Renal cortex interstitium (tissue), 15 donors: ENCODE measurements at places on chromosomes 16 and 17. TPM values are rescaled to one million over a fixed set of nuclear protein-coding genes. Genes with fewer than 3 reads are reported as not detected.
A peak's percentile ranks its signal among the peaks of the same experiment; 100 is the strongest.

DNA sequence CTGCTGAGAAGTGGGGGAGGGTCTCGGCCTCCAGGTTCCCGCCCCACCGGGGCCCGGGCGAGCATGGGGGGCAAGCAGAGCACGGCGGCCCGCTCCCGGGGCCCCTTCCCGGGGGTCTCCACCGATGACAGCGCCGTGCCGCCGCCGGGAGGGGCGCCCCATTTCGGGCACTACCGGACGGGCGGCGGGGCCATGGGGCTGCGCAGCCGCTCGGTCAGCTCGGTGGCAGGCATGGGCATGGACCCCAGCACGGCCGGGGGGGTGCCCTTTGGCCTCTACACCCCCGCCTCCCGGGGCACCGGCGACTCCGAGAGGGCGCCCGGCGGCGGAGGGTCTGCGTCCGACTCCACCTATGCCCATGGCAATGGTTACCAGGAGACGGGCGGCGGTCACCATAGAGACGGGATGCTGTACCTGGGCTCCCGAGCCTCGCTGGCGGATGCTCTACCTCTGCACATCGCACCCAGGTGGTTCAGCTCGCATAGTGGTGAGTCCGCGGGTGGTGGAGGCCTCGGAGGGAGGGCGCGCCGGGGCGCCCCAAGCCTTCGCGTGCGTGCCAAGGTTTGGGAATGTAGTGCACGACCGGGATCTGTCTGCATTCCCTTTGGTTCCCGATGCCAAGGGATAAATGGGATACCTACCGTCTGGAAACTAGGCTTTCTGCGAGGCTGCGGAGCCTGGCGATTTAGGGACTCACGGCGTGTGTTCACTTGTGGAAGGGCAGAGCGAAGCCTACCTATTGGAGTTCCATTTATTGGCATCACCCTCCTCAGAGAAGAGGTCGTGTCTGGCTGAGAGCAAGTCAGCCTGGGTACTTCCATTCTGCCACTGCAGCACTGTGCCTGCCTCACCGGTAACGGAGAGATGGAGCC lies 1.0 kb downstream of the ZNRF1 start:
- DNase-seq = no peak

- DNase-seq = no peak
Measured at GRCh38 chr17:10059684-10060211, 138.7 kb downstream of the GAS7 start.

DNA sequence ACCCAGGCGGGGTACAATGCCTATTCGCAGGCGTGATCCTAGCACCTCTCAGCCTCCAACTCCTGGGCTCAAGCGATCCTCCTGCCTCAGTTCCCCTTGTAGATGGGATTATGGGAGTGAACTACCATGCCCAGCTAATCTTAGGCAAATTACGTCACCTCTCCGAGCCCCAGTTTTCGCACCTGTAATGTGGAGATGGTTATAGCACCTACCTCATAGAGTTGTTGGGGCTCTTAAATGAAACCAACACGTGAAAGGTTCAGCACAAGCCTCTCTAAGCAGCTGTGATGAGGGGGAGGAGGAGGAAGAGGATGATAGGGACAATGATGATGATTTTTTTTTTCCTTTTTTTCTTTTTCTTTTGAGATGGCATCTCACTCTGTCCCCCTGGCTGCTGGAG lies 59.9 kb downstream of the ABR start:
- DNase-seq = no peak

GRCh38 chr16:55482056-55482455 lies 3.1 kb downstream of the MMP2 start:
- no peak for DNase-seq

DNA sequence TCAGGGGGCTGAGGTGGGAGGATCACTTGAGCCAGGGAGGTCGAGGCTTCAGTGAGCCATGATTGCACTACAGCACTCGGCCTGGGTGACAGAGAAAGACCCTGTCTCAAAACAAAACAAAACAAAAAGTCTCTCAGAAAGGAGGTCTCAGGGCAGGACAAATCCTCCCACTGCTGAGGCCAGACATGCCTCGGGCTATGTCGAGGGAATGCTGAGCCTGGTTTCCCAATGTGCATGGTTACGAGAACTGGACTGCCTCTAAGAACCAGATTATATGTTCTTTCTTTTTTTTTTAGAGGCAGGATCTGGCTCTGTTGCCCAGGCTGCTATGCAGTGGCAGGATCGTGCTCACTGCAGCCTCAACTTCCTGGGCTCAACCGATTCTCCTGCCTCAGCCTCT lies 27.6 kb downstream of the TRAP1 start:
- no peak for DNase-seq

DNA sequence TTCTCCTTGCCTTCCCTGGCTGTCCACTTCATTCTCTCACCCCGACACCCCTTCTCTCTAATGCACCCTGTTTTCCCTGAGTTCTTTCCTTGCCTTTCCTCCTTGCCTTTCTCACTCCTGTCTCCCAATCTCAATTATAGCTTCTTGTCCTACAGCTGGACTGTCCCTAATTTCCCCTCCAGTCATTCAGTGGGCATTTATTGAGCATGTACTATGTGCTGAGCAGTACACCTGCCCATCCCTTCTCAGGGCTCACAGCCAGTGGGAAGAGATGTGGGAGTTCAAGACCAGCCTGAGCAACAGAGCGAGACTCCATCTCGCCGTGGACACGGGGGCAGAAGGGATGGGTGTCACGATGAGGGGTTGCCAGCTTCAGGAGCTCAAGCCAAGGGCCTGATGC lies 5.8 kb downstream of the ATP2A1 start:
- DNase-seq = no peak

DNA sequence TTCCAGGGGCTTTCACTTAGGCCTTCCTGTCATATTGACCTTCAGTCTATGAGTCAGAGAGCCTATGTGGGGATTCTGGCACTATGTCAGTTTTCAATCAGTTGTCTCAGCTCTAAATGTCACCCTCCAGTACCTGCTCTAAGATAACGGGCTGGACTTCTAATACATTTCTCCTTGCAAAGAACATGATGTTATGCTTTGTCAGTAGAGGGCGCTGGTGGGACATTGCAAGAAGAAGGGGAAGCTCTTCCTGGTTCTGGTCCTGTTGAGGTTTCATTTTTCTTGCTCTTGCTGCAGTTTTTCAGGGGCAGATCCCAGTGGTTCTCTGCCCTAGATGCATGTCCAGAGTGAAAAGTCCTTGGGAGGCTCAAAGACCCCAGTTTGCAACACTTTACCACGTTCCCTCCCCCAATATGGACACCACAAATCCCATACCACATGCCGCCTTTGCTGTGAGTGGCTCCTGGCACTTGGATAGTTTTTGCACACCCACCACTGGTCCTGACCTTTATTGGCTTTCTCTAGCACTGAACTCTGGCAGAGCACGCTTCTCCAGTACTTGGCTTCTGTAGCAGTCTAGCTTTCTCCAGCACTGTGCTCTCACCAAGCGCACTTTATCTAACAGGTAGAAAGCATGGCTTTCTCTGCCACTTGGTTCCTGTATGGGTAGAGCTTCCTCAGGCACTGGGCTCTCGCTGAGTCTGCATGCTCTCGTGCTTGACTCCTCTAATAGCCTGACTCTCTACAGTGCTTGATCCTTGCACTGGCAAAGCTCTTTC lies 49.0 kb downstream of the BCL7C start:
- DNase-seq = peak; percentile 52

DNA sequence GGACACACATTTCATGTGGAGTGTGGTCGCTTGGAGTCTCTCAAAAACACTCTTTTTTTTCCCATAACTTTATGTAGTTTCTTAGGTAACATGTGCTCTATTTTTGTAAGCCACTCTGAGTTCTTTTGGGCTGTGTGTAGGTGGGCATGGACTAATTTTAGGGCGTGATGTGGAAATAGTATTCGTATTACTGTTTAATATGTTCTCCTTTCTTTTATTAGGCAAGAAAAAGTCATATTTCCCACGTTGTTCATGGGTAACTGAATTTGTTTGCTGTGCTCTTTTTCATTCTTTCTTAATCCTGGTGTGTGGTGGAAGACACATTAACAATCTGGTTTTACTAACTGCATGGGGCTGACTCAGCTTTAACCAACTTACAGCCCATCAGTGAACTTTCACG lies 27.4 kb downstream of the NDEL1 start:
- no peak for DNase-seq

DNA sequence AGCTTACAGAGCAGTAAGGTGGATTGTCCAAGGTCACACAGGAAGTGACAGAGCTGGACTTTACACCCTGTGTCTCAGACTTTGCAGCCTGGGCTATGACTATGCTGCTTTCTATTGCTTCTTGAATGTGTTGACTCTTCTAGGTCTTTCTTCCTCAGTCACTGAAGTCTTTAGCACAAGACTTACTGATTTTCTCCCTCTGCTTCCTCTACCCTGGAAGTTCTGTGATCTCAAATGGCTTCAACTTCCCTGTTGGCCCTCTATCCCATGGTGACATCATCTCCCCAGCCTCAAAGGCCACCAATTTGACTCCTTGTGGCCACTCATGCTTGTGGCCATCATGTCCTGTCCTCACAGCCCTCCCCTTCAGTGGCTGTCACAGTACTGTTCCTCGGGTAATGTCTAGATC lies 181.3 kb downstream of the HS3ST3A1 start:
- no peak for DNase-seq

GRCh38 chr17:27473748-27474609 lies 17.7 kb downstream of the KSR1 start:
- no peak for DNase-seq

GRCh38 chr17:13378361-13378760 lies 223.4 kb downstream of the HS3ST3A1 start:
- no peak for DNase-seq

GRCh38 chr17:83190004-83190385 lies 110.6 kb downstream of the METRNL start:
- DNase-seq = no peak

DNA sequence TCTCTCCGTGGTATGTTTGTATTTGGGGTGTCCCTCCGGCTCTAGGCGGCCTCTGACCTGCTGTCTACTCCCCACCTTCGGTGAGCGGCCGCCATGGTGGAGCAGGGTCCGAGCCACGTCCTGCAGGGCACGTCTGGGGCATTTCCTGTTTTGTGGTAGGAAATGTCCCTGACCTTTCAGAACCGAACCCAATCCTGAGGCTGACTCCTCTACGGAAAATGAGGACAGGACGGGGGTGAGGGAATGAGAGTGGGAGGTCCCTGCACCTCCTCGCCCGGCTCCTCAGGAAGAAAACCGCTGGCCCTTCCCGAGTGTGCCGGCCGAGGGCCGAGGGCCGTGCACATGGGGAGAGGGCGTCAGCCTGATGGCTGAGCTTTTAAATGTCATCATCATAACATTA lies 45.8 kb downstream of the WDR45B start:
- no peak for DNase-seq

GRCh38 chr16:2675714-2676113 lies 6.6 kb upstream of the KCTD5 start:
- no peak for DNase-seq

GRCh38 chr16:885391-885790 lies 84.9 kb upstream of the GNG13 start:
- no peak for DNase-seq

DNA sequence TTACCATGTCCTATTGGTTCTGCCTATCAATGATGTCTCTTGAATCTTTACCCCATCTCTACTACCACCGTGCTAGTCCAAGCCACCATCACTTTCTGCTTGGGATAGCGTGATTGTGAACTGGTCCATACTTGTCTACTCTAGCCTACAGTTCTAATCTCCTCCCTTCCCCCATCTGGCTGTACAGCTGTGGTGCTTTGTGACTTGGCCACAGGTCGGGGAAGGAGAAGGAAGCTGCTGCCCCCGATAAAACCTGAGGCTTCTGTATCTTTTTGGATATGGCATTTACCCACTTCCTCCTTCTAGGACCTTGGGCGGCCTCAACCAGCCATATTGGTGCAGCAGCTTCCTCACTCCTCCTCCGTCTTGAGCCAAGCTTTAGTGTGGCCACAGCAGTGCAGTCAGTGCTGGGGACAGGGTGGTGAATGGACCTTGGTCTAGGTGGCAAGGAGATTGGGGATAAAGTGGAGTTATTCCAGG lies 314 bp upstream of the ITGA2B start:
- DNase-seq = no peak

DNA sequence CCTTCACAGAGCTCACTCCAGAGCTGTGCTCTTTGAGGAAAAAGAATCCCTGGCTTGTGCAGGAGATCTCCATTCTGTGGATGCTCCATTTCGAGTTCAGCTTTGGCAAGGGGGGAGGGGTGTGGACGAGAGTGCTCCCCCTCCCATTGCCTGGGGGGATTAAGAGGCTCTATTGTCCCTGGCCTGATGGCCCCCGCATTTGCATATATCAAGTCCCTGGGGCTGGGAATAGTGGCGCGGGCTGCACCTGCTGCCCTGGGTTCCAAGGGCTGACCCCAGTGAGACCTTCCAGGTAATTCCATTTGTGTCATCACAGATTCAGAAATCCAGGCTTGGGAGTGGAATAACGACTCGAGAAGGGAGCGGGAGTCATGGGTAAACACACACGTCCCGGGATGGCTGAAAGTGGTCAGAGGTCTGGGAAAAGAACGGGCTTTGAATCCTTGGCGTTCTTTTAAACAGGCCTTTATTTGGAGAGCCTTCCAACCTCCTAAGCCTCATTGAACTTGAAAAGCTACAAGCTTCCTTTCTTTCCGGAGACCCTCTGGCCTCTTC lies 479.3 kb downstream of the HS3ST3B1 start:
- DNase-seq = no peak

GRCh38 chr17:9488556-9488955 lies 87.1 kb downstream of the STX8 start:
- no peak for DNase-seq

DNA sequence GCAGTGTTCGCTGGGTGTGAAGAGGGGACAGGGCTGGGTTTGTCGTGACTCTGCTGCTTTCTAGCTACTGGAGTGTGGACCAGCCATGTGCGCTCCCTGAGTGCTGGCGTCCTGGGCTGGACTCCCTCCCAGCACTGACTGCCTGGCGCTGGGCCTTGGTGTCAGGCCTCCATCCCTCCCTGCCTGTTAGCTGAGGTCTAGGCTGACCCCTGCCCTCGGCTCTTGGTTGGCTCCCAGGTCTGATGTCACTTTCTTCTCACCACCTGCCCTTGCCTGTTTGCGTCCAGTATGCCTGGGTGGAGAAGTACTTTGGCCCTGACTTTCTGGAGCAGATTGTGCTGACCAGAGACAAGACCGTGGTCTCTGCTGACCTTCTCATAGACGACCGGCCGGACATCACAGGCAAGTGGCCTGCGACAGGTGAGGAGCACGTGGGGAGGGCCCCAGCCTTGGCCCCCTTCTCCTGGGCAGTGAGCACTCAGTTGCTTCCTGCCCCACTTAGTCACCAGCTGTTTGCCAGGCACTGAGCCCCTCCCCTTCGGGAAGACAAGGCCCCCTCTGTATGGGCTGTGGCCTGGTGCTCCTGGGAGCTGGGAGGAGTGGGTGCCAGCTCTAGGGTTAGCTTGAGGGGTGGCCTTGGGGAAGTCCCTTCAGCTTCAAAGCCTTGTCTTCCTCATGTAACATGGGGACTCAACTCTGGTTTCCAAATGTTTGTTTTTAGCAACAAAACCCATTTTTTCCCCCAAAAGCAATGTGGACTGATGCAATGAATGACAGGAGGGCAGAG lies 41.5 kb downstream of the NT5M start:
- no peak for DNase-seq

GRCh38 chr17:13476720-13477119 lies 125.0 kb downstream of the HS3ST3A1 start:
- DNase-seq = no peak

GRCh38 chr16:82260212-82260795 lies 90.3 kb upstream of the MPHOSPH6 start:
- DNase-seq = no peak

GRCh38 chr16:88936008-88936555 lies 40.9 kb downstream of the CBFA2T3 start:
- DNase-seq = no peak

GRCh38 chr16:58455750-58456149 lies 44.2 kb upstream of the NDRG4 start:
- no peak for DNase-seq

- DNase-seq = no peak
Measured at GRCh38 chr16:21566891-21567414, 32.4 kb upstream of the METTL9 start.

NPIPA7 gene
- 28.1 TPM for polyA plus RNA-seq

C1QTNF1 gene
- polyA plus RNA-seq = 2.1 TPM

PPP1R1B gene
- polyA plus RNA-seq = 13.1 TPM

FOXC2 gene
- polyA plus RNA-seq = 43.2 TPM
